Urinary bladder (tissue), 4 donors: ENCODE measurements at places on chromosomes 3 and 15.

DNA sequence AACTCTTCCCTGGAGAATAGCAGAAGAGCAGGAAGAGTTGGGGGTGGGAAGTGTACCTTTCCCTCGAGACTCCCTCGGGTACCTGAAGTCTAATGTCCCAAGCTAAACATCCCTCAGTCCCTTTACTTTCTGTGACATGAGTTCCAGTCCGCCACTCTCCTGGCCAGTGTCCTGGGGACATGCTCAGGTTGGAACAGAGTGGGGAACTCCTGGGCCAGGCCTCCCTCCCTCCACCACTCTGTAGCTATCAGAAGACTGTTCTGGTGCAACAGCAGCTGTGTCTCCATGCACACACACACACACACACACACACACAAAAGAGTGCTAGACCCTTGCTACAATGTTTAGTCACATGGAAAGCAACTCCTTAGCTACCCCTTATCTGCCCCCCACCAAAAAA, 155.0 kb upstream of the HES1 start:
- no peak for DNase-seq

- no peak for DNase-seq
Observed at GRCh38 chr3:47425383-47425778, 44.6 kb downstream of the PTPN23 start.

- DNase-seq: no peak
Observed at GRCh38 chr3:35946121-35946853, 307.0 kb downstream of the ARPP21 start.

- DNase-seq: no peak
Observed at GRCh38 chr3:130905551-130905950, 11.7 kb downstream of the ATP2C1 start.

DNA sequence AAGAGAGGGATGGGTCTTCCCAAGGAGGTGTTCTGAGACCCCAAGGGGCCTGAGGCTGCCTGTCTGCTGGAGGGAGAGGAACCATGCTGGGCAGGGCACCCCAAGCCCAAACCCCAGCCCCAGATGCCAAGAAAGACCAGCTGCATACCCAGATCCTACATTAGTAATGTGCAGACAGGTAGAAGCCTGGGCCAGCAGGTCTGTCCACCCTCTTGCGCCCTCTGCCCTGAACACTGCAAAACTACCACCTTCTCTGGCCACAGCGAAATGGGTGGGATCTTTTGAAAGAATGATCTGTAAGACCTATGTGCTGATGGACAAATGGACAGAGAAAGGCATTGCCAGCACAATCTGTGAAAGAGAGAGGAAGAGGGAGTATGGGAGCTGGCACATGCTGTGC, 283.2 kb downstream of the EPHB1 start:
- DNase-seq: no peak

GRCh38 chr3:362681-363338, 166.2 kb downstream of the CHL1 start:
- no peak for DNase-seq

GRCh38 chr3:53729618-53730017, 116.6 kb downstream of the CHDH start:
- DNase-seq: no peak

DNA sequence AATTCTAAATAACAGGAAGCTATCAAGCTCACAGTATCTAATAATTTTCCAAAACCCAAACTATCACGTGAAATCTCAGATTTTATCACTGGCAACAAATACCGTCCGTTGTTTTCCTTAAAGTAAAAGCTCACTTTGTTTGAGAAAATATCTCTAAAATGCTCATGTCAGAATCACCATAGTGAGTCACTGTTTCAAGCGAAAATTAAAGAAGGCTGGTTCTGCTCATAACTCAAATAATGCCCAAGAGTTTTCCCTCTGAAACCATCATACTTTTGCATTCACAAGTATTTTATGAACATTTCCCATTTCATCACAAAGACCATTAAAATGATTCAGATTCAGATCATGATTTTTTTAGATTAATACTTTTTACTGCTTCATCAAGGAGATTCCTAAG, 50.6 kb downstream of the TBL1XR1 start:
- no peak for DNase-seq

GRCh38 chr3:100759950-100760349, 50.7 kb downstream of the TFG start:
- no peak for DNase-seq

DNA sequence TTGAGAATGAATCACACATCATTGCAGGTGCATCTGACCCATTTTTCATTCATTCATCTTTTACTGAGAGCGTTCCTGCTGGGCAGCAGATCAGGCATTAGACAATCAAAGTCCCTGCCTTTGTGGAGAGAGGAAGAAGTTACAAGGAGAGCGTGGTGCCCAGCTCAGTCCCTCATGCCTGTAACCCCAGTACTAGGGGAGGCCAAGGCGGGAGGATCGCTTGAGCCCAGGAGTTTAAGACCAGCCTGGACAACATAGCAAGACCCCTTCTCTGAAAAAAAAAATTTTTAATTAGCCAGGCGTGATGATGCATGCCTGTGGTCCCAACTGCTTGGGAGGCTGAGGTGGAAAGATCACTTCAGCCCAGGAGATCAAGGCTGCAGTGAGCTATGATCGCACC, 35.0 kb upstream of the MEX3B start:
- no peak for DNase-seq

DNA sequence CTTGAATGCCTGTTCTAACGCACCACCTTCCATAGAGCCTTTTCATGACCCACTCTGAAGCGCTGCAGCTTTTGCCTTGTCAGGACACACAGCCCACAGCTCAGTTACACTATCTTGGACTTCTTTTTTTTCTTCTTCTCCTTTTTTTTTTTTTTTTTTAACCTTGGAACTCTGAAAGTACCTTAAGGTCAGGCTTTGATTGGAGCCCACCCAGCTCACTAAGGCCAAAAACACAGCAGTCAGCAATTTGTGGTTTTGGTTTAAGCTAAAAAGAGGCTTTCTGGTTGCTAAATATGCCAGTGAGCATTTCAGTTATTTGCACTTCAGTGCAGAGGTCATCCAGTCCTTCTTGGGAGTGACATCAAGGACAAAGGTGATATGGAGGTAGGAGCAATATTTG, 1.7 kb downstream of the SLC25A20 start:
- DNase-seq: no peak

DNA sequence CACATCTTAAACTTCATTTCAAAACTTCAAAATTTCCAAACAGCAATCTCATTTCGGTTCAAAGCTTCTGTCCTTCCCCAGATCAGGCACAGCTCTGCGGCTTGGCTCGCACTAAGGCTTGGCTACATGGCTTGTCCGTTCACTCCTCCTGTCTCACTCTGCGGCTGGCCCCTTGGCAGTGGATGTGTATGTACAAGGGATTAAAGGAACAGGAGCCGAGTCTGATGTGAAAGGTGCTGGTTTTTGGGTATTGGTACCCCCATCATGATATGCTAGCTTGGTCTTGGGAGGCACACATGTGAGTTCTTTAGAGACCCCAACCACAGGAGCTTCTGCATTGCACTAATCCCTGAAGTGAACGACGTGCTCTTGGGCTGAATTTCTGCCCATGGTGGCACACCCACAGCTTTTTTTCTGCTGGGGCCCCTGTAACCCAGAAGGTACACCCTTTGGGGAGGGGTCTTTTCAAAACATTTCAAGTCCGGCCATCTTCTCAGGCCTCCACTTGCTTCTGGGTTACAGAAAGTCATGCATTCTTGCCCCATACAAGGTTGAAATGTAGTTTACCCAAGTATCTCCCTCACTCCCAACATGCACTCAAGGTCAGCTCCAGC, 12.6 kb downstream of the TM6SF1 start:
- DNase-seq: no peak

GRCh38 chr15:77591968-77592613, 40.6 kb downstream of the LINGO1 start:
- no peak for DNase-seq

DNA sequence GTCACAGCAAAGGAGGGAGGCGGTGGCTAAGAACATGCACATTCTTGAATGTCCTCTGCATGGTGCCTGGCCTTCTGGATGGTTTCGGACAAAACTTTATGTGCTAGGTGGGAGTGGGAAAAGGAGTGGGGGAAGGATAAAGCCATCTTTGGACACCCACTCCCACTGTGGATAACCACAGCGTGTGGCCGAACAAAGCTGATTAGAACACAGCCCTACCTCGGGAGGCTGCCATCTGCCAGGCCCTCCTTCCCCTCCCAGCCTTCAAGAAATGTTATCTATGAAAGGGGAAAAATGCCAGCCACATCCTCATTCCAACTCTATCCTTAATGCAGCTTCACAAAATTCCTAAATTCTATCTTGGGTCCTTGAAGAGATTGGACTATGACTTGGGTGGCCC, 18.8 kb downstream of the AMOTL2 start:
- no peak for DNase-seq

DNA sequence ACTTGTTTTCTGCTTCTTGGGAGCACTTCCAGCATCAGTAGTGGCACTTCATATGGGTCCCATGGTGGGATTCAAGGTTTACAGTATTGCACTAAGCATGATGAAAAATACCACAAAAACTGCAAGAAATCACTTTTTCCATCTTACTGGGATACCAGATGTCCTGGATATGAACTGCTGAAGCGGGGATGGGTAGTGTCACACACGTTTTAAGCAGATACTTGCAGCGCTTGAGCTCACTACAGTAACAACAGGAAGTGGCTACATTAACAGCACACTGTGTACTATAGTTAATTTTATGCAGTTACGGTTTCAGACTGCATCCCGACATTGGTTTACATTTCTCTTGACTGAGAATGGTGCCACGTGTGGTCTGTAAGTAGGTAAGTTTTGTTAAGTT, 3.5 kb upstream of the ISG20 start:
- no peak for DNase-seq

DNA sequence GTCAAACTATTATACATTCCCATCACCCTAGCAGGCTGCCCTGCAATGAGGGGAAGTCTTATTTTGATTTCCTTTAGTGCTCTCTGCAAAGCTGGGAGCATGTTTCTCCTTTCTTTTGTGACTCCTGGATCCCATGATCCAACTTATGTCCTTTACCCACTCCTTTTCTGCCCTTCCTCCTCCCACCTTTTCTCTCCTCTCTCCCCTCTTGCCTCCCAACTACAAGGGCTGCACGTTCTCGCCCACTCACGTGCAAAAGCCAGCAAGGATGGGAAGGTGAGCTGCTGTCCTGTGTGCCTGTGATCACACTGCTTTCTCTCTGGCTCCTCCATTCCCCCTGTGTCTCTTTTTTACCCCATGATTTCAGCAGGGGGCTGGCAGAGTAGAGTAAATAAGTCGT, 6.1 kb downstream of the VIPR1 start:
- no peak for DNase-seq

DNA sequence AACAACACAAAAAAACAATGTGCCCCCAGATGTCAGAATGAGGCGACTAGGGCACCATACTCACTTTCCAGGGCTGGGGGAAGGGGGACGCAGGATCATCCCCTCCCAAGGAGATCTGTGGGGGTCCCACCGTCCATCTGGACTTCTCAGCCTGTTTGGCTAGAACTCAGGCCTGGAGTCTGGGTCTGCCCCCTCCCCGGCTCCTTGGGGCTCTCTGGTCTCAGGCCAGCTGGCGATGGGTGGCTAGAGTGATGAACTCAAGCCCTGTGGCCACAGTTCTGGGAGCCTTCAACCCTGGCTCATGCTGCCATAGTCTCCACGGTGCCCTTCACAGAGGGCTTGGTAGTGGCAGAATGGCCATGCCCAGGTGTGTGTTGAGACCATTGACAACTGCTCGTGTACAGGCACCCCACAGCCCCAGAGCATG, 13.6 kb downstream of the ZBTB47 start:
- no peak for DNase-seq

GRCh38 chr3:194472290-194472920, 14.4 kb downstream of the ATP13A3 start:
- DNase-seq: no peak

DNA sequence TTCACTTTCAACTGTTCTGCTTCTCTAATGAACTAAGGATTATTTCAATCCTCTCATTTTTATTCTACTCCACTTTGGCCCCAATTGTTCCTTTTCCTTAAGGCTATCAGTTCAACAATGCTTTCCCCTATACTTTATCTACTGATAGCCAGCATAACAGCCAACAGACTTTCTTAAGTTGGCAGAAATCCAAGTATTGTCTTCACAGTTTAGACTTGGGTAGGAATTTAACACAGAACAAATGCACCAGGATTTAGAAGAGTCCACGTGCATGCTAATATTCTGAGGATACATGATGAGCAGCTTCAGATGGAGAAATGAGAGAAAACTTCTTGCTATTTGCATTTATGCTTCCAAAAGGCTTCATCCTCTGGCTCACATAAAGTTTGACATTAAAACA, 54.8 kb downstream of the FBN1 start:
- no peak for DNase-seq

DNA sequence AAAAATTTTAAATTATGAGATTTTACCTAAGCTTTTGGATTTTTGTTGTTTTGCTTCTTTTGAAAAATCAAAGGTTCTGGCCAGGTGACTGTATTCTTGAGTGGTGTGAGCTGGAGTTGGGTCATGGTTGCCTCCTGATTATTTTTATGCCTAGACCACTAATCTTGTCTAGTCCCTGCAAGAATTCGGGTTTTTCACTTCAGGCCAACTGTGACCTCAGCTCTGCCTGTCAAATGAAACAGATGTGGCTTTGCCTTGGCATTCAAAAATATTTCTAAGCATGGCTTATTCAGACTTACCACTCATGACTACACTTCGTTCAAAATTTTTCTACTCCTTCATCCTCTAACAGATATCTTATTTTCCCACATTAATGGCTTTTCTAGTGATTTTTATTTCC, 25.4 kb upstream of the CDV3 start:
- no peak for DNase-seq

DNA sequence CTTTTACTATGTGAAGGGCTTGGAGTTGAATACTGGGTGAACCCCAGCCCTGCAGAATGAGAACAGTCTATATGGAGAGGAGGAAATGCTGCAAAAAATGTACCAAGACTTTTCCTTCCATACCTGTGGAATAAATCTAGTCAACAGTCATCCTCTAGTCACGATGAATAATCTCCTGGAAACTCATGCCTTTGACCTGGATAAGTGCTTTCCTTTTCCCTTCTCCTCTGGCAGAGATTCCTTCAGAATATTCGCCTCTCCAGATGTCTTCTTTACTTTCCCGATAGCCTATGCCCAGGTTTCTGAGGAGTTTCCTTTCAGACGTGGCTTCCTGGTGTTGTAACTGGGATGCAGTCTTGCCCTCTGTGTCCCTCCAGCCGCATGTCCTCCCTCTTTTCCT, 28.1 kb downstream of the CCNL1 start:
- DNase-seq: no peak

DNA sequence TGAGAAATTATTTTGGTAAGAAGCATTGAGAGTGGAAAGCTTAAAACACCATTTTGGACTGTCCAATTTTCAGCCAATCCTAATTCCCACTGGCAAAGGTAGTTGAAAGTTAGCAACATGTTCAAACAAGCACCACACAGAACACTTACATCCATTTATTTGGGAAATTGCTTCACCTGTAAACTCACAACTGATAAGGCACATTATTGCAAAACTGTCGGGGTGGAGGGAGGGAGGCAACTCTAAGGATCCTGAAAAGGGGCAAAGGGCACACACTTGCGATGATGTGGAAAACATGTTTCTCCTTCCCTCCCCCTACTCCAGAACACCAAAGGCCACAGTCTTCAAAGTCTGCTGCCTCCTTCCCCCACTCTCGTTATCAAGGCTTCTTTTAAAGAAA, 9.4 kb downstream of the TMEM41A start:
- no peak for DNase-seq

GRCh38 chr3:100155128-100155527, 40.8 kb upstream of the FILIP1L start:
- no peak for DNase-seq

- DNase-seq: no peak
Observed at GRCh38 chr3:177162742-177163141, 34.5 kb downstream of the TBL1XR1 start.

GRCh38 chr3:31065765-31066164, 171.3 kb upstream of the GADL1 start:
- no peak for DNase-seq

- no peak for DNase-seq
Observed at GRCh38 chr3:72318504-72319193, 529.6 kb downstream of the SHQ1 start.
